ENCODE measurements at places on chromosomes 1 and 21. TPM values are rescaled to one million over a fixed set of nuclear protein-coding genes. Genes with fewer than 3 reads are reported as not detected.
A peak's percentile ranks its signal among the peaks of the same experiment; 100 is the strongest.

DNA sequence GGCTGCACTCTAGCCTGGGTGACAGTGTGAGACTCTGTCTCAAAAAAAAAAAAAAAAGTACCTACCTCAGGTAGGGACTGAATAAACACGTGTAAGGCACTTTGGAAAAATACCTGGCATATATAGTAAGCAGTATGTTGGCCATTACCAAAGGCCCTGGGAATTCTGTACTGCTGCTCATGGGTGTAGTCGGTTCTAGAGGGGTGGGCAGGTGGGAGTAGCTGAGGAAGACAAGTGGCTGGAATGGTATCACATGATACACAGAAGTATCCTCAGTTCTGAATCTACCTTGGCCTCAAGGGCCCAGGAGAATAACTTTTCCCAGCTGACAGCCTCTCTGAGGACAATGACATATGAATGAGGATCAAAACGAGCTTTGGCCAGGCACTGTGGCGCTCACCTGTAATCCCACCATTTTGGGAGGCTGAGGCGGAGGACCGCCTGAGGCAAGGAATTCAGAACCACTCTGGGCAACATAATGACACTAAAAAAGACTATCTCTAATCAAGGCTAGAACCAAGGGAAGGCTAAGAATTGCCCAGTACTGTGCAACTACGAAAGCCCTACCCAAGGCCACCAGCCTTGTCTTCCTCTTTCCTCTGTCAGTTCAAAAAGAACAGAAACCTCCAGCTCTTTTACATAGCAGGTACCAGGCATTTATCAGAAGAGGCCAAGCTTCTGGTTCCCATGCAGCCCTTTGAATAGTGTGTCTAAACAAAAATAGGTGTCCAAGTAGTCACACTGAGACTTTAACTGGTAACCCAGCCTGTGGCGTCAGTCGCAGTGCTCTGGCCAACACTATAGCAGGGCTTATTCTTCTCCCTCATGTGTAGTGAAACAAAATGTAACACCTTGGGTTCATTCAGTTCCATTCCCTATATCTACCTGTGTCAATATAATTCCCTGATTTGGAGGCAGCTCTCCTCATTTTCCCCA, 10.2 kb downstream of the MMACHC start:
- no peak for DNase-seq
- no peak overlapping the region for H3K4me3 ChIP-seq
- H3K27ac ChIP-seq = no peak overlapping the region

- no peaks in the 10 kb centered on the region for H3K36me3 ChIP-seq
- H3K27me3 ChIP-seq = no peaks in the 10 kb centered on the region
- H3K27ac ChIP-seq = no peak overlapping the region
- H3K4me3 ChIP-seq = peak overlapping the region; percentile 94
These were observed 948 bp downstream of the PRUNE1 start for GRCh38 chr1:151009206-151009587.

DNA sequence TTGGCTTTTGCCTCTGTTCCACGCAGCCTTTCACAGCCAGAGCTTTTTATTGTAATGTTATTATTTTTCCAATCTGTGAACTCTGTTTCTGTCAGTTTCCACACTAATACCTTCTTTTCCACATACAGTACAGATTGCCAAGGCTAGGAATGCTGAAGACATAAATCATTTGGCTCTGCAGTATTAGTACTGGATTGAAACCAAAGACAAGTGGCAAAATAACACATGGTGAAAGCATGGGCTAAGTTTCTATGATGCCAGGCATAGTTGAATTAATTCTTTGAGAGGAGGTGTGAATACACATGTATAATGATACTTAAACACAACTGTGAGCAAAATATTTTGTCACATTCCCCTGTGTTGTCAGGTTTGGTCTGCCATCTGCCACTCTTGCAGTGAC, 73.5 kb downstream of the TMEM200B start:
- no peak for DNase-seq
- no peaks in the 10 kb centered on the region for H3K27me3 ChIP-seq
- peaks cover 5% of the 10 kb centered on the region for H3K36me3 ChIP-seq
- H3K27ac ChIP-seq = no peak overlapping the region
- no peaks in the 10 kb centered on the region for H3K4me1 ChIP-seq

GRCh38 chr1:23446661-23447310, 22.2 kb upstream of the TCEA3 start:
- no peaks in the 10 kb centered on the region for H3K27me3 ChIP-seq
- no peak overlapping the region for H3K27ac ChIP-seq
- no peaks in the 10 kb centered on the region for H3K4me1 ChIP-seq
- DNase-seq = no peak
- peaks cover 2% of the 10 kb centered on the region for H3K36me3 ChIP-seq

The KDF1 gene
- 16.9 TPM for total RNA-seq

DNA sequence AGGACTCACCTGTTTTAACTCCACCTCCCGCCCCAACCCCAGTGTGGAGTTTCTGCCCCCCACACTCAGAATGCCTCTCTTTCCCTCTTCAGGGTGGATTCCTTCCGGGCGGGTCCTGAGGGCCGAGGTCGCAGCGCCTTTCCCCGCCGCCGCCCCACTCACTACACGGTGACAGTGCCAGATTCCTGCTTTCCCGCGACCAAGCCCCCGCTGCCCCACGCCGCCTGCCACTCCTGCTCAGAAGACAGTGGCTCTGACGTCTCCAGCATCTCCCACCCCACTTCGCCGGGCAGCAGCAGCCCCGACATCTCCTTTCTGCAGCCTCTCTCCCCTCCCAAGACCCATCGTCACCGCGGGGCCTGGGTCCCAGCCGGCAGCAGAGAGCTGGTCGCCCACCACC, 16.7 kb downstream of the INAVA start:
- no peak for DNase-seq
- no peak overlapping the region for H3K27ac ChIP-seq
- H3K36me3 ChIP-seq = peaks cover 25% of the 10 kb centered on the region
- H3K27me3 ChIP-seq = no peaks in the 10 kb centered on the region

The PDE4DIP gene
- 40.5 TPM for total RNA-seq

GRCh38 chr1:25743164-25744139, 56.5 kb upstream of the SELENON start:
- peaks cover 12% of the 10 kb centered on the region for H3K4me1 ChIP-seq
- H3K27ac ChIP-seq = no peak overlapping the region
- H3K27me3 ChIP-seq = no peaks in the 10 kb centered on the region
- H3K4me3 ChIP-seq = no peak overlapping the region
- no peaks in the 10 kb centered on the region for H3K36me3 ChIP-seq

DNA sequence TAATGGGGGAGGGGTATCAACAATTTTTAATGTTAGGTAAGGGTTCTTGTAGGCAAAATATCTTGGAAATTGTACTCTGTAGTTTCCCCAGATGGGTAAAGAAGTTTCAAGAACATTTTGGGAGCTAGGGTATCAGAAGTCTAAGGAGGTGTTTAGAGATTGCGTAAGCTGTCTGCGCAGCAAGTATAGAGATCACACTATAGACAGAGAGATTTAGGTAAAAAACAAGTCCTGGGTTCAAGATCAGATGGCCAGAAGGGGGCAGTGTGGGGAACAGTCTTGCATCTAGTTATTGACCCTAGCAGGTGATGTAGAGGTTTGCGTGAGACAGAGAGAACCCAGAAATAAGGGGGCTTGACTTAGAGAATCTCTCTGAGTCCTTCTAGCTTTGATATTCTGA, 80.8 kb downstream of the S1PR1 start:
- no peaks in the 10 kb centered on the region for H3K4me1 ChIP-seq
- no peak overlapping the region for H3K27ac ChIP-seq
- H3K4me3 ChIP-seq = no peak overlapping the region
- H3K27me3 ChIP-seq = no peaks in the 10 kb centered on the region
- H3K36me3 ChIP-seq = no peaks in the 10 kb centered on the region

The KRTAP6-2 gene
- not detected for total RNA-seq

The SMIM1 gene
- 6.1 TPM for total RNA-seq

The ITGB2 gene
- total RNA-seq = 0.36 TPM

The TEDDM1 gene
- total RNA-seq = not detected

The CFH gene
- not detected for total RNA-seq

The FRRS1 gene
- 5.6 TPM for total RNA-seq

The RXFP4 gene
- total RNA-seq = not detected

- H3K27ac ChIP-seq = no peak overlapping the region
- no peaks in the 10 kb centered on the region for H3K36me3 ChIP-seq
- H3K4me1 ChIP-seq = no peaks in the 10 kb centered on the region
- H3K4me3 ChIP-seq = no peak overlapping the region
- no peak for DNase-seq
These were observed 58.2 kb upstream of the GADD45A start for GRCh38 chr1:67626861-67627235.

DNA sequence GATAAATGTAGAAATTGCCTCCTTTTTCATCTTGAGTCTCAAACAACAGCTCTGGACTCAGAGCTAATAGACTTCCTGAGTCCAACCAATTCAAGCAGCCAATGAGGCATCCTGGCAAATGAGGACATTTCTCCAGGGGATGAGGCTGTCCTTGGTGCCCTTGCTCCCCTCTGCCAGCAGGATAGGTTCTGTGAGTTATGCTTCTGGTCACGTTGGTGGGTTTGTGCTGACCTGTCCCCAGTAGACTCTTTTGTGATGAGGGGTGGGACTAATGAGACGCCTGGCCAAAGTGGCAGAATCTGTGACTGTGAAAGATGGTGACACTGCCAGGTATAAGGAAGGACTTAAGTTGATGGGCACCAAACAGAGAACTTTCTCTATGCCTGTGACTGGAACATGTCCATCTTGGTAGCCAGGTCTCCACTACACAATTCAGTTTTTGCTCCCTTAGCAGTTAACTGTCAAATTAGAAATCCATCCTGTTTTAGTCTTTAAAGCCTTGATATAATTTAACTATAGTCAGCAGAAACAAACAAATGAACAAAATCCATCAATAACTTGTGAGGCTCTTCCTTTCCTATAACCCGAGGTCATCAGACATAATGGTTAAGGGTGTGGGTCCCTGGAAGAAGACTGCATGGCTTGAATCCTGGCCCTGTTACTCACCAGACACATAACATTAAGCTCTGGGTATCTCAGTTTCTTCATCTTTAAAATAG, 35.7 kb upstream of the THEM4 start:
- no peaks in the 10 kb centered on the region for H3K36me3 ChIP-seq
- no peak overlapping the region for H3K4me3 ChIP-seq
- 0 out of 2 replicates have a peak overlapping the region, but pooled peaks have one; percentile 14 for H3K27ac ChIP-seq
- no peaks in the 10 kb centered on the region for H3K4me1 ChIP-seq
- H3K27me3 ChIP-seq = no peaks in the 10 kb centered on the region

GRCh38 chr1:55635856-55636255, 420.7 kb upstream of the USP24 start:
- H3K4me3 ChIP-seq = no peak overlapping the region
- no peak overlapping the region for H3K27ac ChIP-seq
- H3K36me3 ChIP-seq = no peaks in the 10 kb centered on the region
- peaks cover 2% of the 10 kb centered on the region for H3K4me1 ChIP-seq
- DNase-seq = no peak

DNA sequence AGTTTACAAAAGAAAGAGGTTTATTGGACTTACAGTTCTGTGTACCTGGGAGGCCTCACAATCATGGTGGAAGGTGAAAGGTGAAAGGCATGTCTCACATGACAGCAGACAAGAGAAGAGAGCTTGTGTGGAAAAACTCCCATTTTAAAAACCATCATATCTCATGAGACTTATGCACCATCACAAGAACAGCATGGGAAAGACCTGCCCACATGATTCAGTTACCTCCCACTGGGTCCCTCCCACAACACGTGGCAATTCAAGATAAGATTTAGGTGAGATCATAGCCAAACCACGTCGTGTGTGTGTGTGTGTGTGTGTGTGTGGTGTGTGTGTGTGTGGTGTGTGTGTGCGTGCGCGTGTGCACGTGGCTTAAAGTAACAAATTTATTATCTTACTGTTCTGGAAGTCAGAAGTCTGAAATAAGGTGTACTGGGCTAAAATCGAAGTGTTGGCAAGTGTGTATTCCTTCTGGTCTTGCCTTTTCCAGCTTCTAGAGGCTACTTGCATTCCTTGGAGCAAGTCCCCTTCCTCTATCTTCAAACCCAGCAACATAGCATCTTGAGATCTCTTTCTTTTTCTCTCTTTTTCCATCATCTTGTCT, 48.1 kb upstream of the MPC2 start:
- no peaks in the 10 kb centered on the region for H3K27me3 ChIP-seq
- DNase-seq = no peak
- H3K27ac ChIP-seq = no peak overlapping the region
- peaks cover 2% of the 10 kb centered on the region for H3K36me3 ChIP-seq
- no peaks in the 10 kb centered on the region for H3K4me1 ChIP-seq

- no peak overlapping the region for H3K4me3 ChIP-seq
- DNase-seq = no peak
- peaks cover 16% of the 10 kb centered on the region for H3K4me1 ChIP-seq
- no peak overlapping the region for H3K27ac ChIP-seq
- H3K27me3 ChIP-seq = no peaks in the 10 kb centered on the region
These were observed 148.6 kb upstream of the HOOK1 start for GRCh38 chr1:59666106-59666505.

- no peak for DNase-seq
- H3K27ac ChIP-seq = no peak overlapping the region
- no peak overlapping the region for H3K4me3 ChIP-seq
- no peaks in the 10 kb centered on the region for H3K36me3 ChIP-seq
- no peaks in the 10 kb centered on the region for H3K27me3 ChIP-seq
These were observed 256.0 kb upstream of the LYPLAL1 start for GRCh38 chr1:218917656-218918055.

- no peak overlapping the region for H3K27ac ChIP-seq
- H3K27me3 ChIP-seq = no peaks in the 10 kb centered on the region
- no peaks in the 10 kb centered on the region for H3K4me1 ChIP-seq
- no peak for DNase-seq
- H3K36me3 ChIP-seq = no peaks in the 10 kb centered on the region
- no peak overlapping the region for H3K4me3 ChIP-seq
These were observed 22.7 kb downstream of the COL6A2 start for GRCh38 chr21:46120301-46121285.

- H3K36me3 ChIP-seq = 0 out of 2 replicates have a peak, but pooled peaks cover 3% of the 10 kb centered on the region
- no peaks in the 10 kb centered on the region for H3K27me3 ChIP-seq
These were observed 4.5 kb downstream of the KCNJ9 start for GRCh38 chr1:160085686-160086455.

DNA sequence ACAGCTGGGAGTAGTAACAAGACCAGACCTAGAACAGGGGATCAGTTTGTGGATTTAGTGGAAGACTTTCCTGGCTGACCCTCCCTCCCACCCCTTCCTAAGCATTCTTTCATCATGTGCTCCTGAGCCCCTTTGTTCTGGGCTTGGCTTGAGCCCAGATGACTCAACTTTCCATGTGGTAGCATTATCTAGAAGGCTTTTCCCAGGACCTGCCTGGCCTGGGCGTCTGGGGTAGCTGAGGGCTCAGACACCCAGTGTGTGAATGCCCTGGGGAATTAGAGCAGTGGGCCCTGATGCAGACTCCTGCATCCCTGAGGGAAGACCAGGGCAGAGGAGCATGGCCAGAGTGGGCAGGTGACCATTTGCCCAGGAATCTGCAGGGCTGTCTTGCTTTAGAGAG, 44.1 kb upstream of the TSPAN2 start:
- H3K36me3 ChIP-seq = no peaks in the 10 kb centered on the region
- H3K4me1 ChIP-seq = no peaks in the 10 kb centered on the region
- no peak for DNase-seq
- no peaks in the 10 kb centered on the region for H3K27me3 ChIP-seq
- H3K27ac ChIP-seq = no peak overlapping the region
- H3K4me3 ChIP-seq = no peak overlapping the region

DNA sequence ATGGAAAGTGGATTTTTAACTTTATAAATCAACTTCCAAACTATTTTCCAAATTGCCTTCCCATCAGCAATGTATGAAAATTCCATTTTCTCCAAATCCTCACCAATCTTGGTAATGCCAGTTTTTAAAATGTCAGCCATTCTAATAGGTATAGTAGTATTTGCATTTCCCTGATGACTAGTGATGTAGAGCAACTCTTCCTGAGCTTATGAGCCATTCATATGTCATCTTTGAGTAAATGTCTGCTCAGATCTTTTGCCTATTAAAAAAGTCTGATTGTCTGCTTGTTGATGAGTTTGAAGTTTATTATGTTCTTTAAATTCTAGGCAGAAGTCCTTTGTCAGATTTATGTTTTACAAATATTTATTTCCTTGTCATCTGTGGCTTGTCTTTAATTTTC, 54.7 kb downstream of the KDM1A start:
- H3K4me3 ChIP-seq = no peak overlapping the region
- H3K27ac ChIP-seq = no peak overlapping the region
- H3K36me3 ChIP-seq = peaks cover 87% of the 10 kb centered on the region

The VHLL gene
- total RNA-seq = not detected

Measured in H1 (cell line).